ENCODE measurements at places on chromosomes 1 and 21. TPM values are rescaled to one million over a fixed set of nuclear protein-coding genes. Genes with fewer than 3 reads are reported as not detected.

TESK2 gene
- 4.8 TPM for total RNA-seq

RHBDL2 gene
- total RNA-seq, result 0.49 TPM

CHAF1B gene
- total RNA-seq, result 2.9 TPM

RAP1A gene
- 41.1 TPM for total RNA-seq

GPR25 gene
- not detected for total RNA-seq

PALMD gene
- 39.4 TPM for total RNA-seq

ERMAP gene
- 12.8 TPM for total RNA-seq

RNU1-1 gene
- under 0.01 TPM for total RNA-seq

YIPF1 gene
- total RNA-seq, result 18.6 TPM

SEMA6C gene
- 42.6 TPM for total RNA-seq

RHD gene
- total RNA-seq, result 0.49 TPM

GPR153 gene
- 17.4 TPM for total RNA-seq

NIBAN1 gene
- total RNA-seq, result 46.2 TPM

WDR77 gene
- 31.8 TPM for total RNA-seq

HCN3 gene
- 7.4 TPM for total RNA-seq

SLAMF8 gene
- total RNA-seq, result 0.60 TPM

CYYR1 gene
- 12.6 TPM for total RNA-seq

PRKAA2 gene
- 32.7 TPM for total RNA-seq

NBPF15 gene
- 40.8 TPM for total RNA-seq

CHODL gene
- 17.5 TPM for total RNA-seq

MORC3 gene
- total RNA-seq, result 86.9 TPM

LIX1L gene
- 45.5 TPM for total RNA-seq

KRTAP13-2 gene
- total RNA-seq, result not detected

RERE gene
- total RNA-seq, result 158 TPM

FCRL6 gene
- total RNA-seq, result 0.16 TPM
